Aorta (tissue), 5 donors: ENCODE measurements at places on chromosomes 13 and 19. TPM values are rescaled to one million over a fixed set of nuclear protein-coding genes. Genes with fewer than 3 reads are reported as not detected.

DNA sequence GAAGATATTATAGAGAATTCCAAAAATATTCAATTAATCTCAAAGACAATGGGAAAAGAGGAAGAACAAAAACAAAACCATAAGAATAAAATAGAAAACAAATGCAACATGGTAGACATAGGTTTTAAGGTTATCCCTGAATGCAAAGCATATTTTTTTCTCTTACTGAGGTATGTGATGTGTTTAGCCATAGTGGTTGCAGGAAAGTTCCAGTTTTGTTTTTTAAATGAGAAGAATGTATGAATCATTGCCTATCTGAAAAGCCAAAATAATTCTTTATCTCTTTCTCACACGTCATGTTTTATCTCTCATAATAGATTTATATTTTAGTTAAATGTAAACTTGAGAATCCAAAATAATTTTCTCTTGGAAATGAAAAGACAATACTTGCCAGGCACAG, 2591.7 kb upstream of the PCDH20 start:
- no peak overlapping the region for H3K27ac ChIP-seq
- no peaks in the 10 kb centered on the region for H3K4me1 ChIP-seq
- no peaks in the 10 kb centered on the region for H3K27me3 ChIP-seq
- DNase-seq, result no peak
- no peaks in the 10 kb centered on the region for H3K36me3 ChIP-seq
- no peak overlapping the region for H3K4me3 ChIP-seq

SPACA4 gene
- total RNA-seq, result not detected

DNA sequence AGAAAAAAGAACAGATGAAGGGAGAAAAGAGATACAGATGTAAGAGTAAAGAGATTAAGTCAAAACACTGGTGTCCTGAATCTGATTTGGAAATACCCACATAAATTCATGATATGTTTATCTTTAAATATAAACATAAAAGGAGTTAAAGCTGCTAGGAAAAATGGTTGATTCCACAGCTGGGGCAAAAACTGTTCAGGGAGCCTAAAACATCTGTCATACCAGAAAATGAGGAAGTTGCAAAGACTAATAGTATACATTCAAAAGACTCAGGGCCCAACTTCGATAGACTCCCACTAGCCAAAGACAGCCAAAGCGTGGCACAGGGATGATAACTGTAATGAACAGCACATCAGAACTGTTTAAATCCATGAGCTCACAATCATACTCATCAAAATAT, 62.0 kb downstream of the ABCC4 start:
- no peaks in the 10 kb centered on the region for H3K27me3 ChIP-seq
- H3K4me3 ChIP-seq, result no peak overlapping the region
- H3K4me1 ChIP-seq, result no peaks in the 10 kb centered on the region
- DNase-seq, result no peak

EPS8L1 gene
- total RNA-seq, result 4.1 TPM

DNA sequence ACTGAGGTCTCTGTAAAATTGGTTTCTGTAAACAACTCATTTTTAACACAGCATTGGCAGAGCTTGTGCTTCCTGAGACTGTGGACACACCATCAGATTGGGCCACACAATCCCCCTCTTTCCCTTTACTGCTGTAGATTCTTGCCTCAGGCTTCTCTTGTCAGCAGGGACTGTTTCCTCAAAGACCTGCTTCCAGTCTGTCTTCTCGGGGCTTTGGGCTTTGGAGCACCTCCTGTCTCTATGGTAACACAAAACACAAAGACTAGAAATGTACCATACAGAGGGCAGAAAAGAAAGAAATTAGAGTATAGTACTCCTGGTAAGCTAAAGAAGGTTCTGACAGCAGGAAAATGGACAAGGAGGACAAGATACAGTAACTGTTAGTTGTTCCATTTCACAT, 484.5 kb downstream of the DIAPH3 start:
- DNase-seq, result no peak
- no peaks in the 10 kb centered on the region for H3K27me3 ChIP-seq
- H3K36me3 ChIP-seq, result no peaks in the 10 kb centered on the region
- no peak overlapping the region for H3K4me3 ChIP-seq

ICAM4 gene
- 2.8 TPM for total RNA-seq

DNA sequence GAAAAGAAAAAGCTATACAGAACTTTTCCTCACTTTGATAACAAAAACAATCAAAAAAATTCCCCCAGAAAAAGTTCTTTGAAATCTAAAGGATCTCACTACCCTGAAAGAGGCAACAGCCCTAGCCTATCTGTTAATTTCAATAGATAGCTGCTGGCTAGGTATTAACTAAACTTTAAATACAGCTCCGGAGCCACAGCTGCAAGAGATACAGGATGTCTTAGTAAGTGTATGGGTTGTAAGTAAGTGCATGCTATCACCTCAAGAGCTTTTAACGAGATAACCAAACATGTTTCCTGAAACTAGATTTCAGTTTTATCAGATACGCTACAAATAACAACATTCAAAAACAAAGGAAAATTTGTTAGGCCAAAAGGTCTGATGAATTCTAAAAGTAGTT, 148.4 kb downstream of the KLF12 start:
- H3K4me1 ChIP-seq, result peaks cover 2% of the 10 kb centered on the region
- no peak for DNase-seq
- no peaks in the 10 kb centered on the region for H3K36me3 ChIP-seq
- H3K27me3 ChIP-seq, result no peaks in the 10 kb centered on the region

DNA sequence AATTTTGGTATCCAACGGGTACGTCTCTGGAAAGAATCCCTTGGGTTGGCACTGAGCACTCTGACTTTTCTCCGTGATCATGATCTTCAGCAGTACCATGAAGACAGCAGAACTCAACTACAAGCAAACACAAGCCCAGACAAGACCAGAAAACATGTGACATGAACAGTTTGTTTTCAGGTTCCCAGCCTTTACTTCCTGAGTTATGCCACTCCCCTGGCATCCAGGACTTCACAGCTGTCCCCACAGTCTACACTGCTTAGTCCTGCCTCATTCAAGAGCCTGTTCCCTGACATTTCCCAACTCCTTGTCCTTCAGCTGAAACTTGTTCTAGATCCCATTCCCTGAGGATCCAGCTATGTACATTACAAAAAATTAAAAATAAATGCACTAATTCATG, 4.9 kb upstream of the N4BP2L1 start:
- DNase-seq, result no peak
- H3K4me1 ChIP-seq, result no peaks in the 10 kb centered on the region
- H3K4me3 ChIP-seq, result no peak overlapping the region
- no peaks in the 10 kb centered on the region for H3K27me3 ChIP-seq

TEX29 gene
- total RNA-seq, result 0.96 TPM

CCDC159 gene
- total RNA-seq, result 18.0 TPM

PNMA8A gene
- 6.8 TPM for total RNA-seq

GRCh38 chr19:29724746-29725145, 9.7 kb upstream of the C19orf12 start:
- no peak overlapping the region for H3K27ac ChIP-seq
- H3K4me3 ChIP-seq, result no peak overlapping the region
- no peaks in the 10 kb centered on the region for H3K36me3 ChIP-seq
- no peak for DNase-seq
- H3K4me1 ChIP-seq, result no peaks in the 10 kb centered on the region

ZNF415 gene
- total RNA-seq, result 10.3 TPM

MYH14 gene
- 11.8 TPM for total RNA-seq

DNA sequence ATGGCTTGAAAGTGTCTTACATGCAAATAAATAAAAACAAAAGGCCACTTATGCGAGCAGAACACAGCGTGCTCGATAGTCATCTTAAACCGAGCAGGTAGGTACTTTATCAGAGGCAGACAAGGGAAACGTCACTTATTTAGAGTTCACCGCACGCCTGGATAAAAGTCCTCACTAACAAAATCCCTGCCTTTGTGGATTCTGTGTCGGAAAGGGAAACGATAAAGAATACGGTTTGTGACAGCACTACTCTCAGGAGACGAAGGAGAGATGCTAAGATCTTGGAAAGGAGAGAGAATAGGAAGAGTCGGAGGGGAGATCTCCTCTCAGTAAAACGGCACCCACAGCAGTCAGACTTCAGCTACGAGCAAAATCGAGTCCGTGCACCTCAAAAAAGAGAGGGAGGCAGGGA, 581 bp downstream of the RCBTB1 start:
- H3K36me3 ChIP-seq, result no peaks in the 10 kb centered on the region
- H3K27ac ChIP-seq, result peak overlapping the region; percentile 53
- no peaks in the 10 kb centered on the region for H3K27me3 ChIP-seq
- H3K4me1 ChIP-seq, result no peaks in the 10 kb centered on the region

DNA sequence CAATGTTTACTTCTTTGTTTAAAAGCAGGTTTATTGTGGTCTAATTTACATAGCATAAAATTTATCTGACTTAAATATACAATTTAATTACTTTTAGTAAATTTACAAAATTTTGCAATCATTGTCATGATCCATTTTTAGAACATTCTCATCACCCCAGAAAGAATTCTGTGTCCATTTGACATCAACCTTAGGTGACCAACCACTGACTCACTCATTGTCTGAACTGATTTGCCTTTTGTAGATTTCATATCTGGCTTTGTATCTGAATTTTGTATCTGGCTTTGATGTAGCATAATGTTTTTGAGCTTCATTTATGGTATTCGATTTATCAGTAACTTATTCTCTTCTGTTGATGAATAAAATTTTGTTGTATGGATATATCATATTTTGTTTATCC, 40.4 kb downstream of the EDNRB start:
- no peaks in the 10 kb centered on the region for H3K27me3 ChIP-seq
- no peaks in the 10 kb centered on the region for H3K36me3 ChIP-seq
- H3K27ac ChIP-seq, result no peak overlapping the region

NR2F6 gene
- total RNA-seq, result 27.7 TPM

GRCh38 chr13:44566601-44567000, 9.5 kb downstream of the TSC22D1 start:
- no peak overlapping the region for H3K27ac ChIP-seq
- no peaks in the 10 kb centered on the region for H3K27me3 ChIP-seq
- no peak for DNase-seq

GRCh38 chr19:18386543-18387271, 749 bp downstream of the GDF15 start:
- no peak overlapping the region for H3K4me3 ChIP-seq
- H3K36me3 ChIP-seq, result no peaks in the 10 kb centered on the region
- H3K27ac ChIP-seq, result no peak overlapping the region

GRCh38 chr19:38956264-38956663, 19.3 kb downstream of the FBXO17 start:
- DNase-seq, result no peak
- no peak overlapping the region for H3K4me3 ChIP-seq
- no peaks in the 10 kb centered on the region for H3K27me3 ChIP-seq
- no peaks in the 10 kb centered on the region for H3K36me3 ChIP-seq
- H3K4me1 ChIP-seq, result no peaks in the 10 kb centered on the region

GAPDHS gene
- not detected for total RNA-seq

DNA sequence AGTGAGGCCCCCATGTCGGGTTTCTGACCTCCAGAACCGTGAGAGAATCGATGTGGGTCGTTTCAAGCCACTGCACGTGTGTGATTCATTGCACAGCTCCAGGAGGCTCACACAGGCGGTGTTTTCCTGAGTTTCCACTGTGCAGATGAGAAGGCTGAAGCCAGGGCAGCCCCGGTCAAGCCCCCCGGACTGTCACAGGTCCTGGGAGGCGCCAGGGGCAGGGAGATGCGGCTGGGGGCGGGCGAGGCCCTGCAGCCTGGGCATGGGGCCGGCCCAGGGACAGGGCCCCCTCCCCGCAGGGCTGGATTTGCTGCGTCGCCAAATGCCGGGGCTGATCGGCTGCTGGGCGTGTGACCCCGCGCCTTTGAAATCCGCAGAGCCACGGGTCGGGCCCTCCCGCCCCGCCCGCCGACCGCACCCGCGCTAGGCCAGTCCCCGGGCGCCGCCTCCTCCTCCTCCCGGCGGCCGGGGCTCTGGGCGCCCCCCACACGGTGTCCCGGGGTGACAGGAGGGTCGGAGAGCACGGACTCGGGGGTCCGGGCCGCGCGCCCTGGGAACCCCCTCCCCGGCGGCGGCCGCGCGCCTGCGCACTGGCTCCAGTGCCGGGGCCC, 9.9 kb upstream of the MKNK2 start:
- no peaks in the 10 kb centered on the region for H3K27me3 ChIP-seq
- H3K27ac ChIP-seq, result peak overlapping the region; percentile 92
- H3K36me3 ChIP-seq, result no peaks in the 10 kb centered on the region
- no peaks in the 10 kb centered on the region for H3K4me1 ChIP-seq
- peak overlapping the region; percentile 63 for H3K4me3 ChIP-seq

DNA sequence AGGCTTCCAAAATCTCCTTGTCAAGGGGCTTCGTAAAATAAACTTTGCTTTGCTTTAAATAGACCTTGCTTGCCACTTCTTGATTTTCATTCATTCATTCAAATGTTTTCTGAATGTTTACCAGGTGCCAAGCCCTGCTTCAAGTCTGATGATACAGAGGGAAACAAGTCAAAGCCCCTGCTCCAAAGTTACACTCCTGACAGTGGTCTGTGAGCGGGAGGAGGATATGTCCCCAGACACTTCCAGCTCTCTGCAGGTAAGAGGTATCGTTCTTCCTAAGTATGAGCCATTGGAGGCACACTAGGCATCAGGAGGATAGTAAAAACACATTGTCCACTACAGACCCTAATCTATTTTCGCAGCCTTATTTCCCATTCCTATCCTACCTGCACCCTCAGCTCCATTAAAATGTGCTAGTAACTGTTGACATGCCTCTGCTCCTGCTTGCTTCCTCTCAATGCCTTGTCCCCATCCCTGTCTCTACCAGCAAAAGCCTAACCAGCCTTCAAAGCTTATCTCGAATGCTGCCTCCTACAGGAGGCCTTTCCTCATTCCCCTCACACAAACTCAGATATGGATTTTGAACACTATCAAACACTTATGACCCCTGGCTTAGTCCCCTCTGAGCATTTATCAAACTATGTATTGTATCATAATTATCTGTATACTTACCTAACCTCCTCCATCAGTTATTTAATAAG, 6.2 kb upstream of the WBP4 start:
- no peak overlapping the region for H3K4me3 ChIP-seq
- DNase-seq, result no peak

LIG1 gene
- total RNA-seq, result 16.0 TPM

GRCh38 chr13:66415444-66415843, 814.7 kb downstream of the PCDH9 start:
- H3K4me3 ChIP-seq, result no peak overlapping the region
- no peaks in the 10 kb centered on the region for H3K4me1 ChIP-seq
- DNase-seq, result no peak
- no peaks in the 10 kb centered on the region for H3K36me3 ChIP-seq
- H3K27me3 ChIP-seq, result no peaks in the 10 kb centered on the region

DNA sequence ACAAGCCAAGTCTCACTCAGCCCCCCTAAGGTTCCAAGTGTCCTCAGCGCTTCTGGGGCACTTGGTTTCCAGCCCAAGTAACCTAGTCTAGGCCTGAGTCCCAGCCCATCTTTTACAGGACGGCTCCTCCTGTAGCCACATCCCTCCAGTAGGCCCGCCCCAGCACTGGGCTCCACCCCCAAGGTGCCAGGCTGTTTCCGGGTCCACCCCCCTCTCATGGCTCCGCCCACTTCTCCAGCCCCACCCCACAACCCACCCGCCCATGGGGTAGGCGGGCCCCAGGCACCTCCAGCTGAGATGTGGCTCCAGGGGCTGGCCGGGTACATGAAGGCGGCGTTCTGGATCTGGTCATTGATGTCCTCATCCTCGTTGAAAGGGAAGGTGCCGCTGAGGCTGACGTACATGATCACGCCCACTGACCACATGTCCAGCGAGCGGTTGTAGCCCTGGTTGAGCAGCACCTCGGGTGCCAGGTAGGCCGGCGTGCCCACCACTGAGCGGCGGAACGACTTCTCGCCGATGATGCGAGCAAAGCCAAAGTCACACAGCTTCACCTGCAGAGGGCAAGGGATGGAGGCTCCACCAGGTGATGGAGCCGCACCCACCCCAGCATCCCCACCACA, 17.2 kb upstream of the DACT3 start:
- H3K4me1 ChIP-seq, result no peaks in the 10 kb centered on the region
- no peak for DNase-seq
- no peaks in the 10 kb centered on the region for H3K27me3 ChIP-seq
- no peaks in the 10 kb centered on the region for H3K36me3 ChIP-seq
- H3K4me3 ChIP-seq, result no peak overlapping the region
- no peak overlapping the region for H3K27ac ChIP-seq

PRODH2 gene
- total RNA-seq, result not detected

TMED1 gene
- total RNA-seq, result 14.4 TPM

SIGLEC12 gene
- not detected for total RNA-seq

NXNL1 gene
- total RNA-seq, result not detected
